ENCODE measurements at places on chromosomes 6 and 20.
A peak's percentile ranks its signal among the peaks of the same experiment; 100 is the strongest.

GRCh38 chr6:90431576-90431975 lies 134.9 kb upstream of the BACH2 start:
- no peak for DNase-seq

DNA sequence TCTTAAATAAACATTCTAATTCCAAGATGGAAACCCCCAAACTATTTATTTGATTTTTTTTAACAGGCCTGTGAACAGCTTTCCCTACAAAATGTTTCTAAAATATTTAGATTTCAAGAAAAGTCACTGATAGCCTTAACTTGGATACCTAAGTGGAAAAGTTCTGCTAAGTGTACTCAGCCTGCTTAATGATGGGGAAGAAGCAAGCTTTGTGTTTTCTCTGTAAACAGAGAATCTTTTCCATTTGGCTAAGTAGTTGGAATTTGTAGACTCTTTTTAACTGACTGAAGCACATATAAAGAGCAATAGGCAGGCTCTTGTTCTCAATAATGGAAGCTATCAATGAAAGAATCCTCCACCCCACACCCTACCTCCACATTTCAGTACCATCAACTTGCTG lies 108.2 kb downstream of the KIF6 start:
- DNase-seq: no peak

- DNase-seq: no peak
Observed at GRCh38 chr6:138377042-138377441, 663 bp upstream of the SMIM28 start.

GRCh38 chr20:5973172-5973571 lies 22.7 kb downstream of the MCM8 start:
- no peak for DNase-seq

DNA sequence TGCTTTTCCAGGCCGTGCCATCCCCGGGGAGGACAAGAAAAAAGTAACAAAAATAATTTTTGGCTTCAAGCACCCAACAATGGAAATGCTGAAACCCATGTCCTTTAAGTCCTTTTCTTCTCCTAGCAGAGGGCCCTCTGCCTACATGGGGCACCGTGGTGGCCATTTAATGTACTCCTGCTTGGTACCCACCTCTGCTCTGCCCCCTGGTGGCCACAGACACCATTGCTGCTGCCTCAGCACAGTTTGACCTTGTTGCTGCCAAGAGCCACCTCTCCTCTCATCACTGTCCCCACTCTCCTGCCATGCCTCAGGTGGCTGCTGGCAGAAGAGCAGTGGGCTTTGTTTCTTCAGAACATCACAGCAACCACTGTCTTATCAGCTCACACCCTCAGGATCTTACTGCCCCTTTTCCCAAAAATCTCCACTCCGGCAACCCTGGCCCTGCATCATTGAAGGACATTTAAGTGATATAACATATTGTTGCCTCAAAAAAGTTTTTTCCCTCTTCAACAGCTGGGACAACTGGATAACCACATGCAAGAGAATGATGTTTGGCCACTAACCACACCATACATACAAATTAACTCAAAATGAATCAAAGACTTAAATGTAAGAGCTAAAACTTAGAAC lies 12.9 kb upstream of the ARMC2 start:
- DNase-seq: peak; percentile 87

DNA sequence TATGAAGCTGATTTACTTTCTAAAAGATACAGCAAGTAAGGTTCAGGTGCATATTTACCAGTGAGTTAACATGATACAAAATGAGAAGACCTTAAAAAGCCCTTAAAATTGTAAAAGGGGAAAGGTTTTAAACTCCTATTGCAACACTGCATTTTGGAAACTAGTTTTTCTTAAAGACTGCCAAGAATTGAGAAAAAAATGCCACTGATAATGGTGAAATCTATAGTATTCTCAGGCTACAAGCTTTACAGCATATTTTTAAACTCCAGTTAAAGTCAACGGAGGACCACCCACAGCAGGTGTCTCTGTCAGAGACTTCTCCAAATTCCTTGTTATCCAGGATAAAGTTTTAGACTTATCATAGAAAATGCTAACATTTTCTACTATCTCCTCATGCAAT lies 53.6 kb downstream of the ELOVL5 start:
- DNase-seq: no peak

DNA sequence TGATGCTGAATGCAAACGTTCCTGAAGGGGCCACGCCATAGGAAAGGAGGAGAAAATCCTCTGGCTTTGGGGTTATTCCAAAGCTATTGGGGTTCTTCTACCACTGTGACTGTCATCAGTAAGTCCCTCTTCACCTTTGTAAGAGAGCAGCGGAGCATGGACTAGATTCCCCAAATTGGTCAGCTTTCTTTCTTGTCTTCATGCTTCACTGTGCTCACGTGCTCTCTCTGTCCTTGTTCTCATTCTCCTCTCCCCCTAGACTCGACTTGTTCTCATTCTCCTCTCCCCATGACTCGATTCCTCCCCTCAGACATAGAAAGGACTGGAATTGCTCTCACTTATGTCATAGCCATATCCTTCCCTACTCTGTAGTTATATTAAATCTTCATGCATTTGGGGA lies 54.8 kb upstream of the ADGRG6 start:
- DNase-seq: no peak

GRCh38 chr6:9405369-9405768 lies 970.0 kb upstream of the SLC35B3 start:
- DNase-seq: no peak

DNA sequence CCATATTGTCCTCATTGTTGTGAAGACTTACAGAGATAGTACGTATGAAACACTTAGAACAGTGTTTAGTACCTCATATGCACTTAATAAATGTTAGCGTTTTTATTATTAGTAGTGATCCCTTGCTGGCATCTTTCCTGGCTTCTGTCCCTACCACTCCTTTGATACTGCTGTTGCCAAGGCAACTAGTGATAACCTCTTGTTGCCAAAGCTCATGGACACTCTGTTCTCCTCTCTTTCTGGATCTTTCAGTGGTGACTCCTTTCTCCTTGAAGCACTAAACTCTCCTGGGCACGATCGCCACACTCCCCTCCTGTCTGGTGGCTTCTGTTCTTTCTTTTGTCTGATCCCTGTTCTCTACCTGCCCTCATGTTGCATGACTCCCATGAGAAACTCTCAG lies 83.5 kb downstream of the FOXO3 start:
- DNase-seq: no peak
